ENCODE measurements at places on chromosomes 2 and 18.

- DNase-seq = no peak
Measured at GRCh38 chr2:217923007-217923686, 79.6 kb downstream of the TNS1 start.

GRCh38 chr2:118231759-118232158 is 143.5 kb downstream of the INSIG2 start:
- DNase-seq = no peak

DNA sequence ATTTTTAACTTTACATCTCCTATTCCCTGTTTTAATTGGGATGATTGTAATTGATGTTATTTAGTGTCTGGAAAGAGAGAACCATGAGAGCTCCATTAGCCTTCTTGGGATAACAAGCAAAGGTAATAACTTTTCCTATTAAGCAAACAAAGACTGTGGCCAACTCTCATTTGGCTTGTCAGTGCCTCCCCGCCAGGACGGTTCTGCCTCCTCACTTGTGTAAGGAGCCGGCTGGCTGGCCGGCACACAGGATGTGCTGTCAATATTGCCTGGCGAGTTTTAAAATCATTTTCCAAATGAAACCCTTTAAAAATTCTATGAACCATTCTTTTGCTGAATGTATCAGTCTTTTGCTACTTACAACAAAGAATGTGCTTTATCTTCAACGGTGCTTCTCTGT is 898.3 kb downstream of the CPS1 start:
- no peak for DNase-seq

GRCh38 chr2:238024986-238025385 is 35.8 kb upstream of the SCLY start:
- DNase-seq = no peak

DNA sequence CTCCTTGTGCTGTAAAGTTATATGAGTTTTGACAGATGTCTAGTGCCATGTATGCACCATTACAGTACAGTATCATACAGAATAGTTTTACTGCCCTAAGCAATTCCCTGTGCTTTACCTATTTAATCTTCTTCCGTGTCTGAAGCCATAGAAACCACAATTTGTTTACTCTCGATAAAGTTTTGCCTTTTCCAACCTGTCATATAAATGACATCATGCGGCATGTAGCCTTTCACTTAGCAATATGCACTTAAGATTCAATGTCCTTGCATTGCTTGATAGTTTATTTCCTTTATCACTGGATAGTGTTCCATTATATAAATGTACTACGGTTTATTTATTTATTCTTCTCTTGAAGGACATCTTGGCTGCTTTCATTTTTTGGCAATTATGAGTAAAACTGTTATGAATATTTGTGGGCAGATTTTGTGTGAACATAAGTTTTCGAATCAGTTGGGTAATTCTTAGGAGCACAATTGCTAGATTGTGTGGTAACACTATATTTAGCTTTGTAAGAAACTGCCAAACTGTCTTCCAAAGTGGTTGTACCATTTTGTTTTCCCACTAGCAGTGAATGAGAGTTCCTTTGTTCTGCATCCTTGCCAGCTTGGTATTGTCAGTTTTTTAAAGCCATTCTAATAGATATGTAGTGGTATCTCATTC is 136.8 kb upstream of the MAP3K20 start:
- no peak for DNase-seq

- no peak for DNase-seq
Measured at GRCh38 chr2:118498943-118499342, 348.5 kb downstream of the EN1 start.

DNA sequence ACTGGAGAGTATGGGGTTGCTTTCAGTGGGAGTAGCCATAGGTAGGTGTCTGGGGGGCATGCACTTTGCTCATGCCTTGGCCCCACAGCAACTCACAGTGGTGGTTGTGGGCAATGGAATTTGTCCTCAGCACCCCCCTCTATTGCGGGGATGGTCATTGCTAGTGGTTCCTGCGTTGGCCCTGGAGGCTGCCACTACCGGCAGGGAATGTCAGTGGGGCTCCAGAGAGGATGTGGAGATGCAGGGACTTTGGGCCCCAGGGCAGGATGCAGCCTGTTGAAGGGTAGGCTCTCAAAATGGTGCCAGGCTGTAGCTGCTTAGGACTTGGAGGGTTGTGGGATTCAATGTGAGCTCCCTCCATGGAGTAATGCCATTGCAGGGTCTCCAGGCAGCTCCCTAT is 125.0 kb downstream of the XRCC5 start:
- no peak for DNase-seq

DNA sequence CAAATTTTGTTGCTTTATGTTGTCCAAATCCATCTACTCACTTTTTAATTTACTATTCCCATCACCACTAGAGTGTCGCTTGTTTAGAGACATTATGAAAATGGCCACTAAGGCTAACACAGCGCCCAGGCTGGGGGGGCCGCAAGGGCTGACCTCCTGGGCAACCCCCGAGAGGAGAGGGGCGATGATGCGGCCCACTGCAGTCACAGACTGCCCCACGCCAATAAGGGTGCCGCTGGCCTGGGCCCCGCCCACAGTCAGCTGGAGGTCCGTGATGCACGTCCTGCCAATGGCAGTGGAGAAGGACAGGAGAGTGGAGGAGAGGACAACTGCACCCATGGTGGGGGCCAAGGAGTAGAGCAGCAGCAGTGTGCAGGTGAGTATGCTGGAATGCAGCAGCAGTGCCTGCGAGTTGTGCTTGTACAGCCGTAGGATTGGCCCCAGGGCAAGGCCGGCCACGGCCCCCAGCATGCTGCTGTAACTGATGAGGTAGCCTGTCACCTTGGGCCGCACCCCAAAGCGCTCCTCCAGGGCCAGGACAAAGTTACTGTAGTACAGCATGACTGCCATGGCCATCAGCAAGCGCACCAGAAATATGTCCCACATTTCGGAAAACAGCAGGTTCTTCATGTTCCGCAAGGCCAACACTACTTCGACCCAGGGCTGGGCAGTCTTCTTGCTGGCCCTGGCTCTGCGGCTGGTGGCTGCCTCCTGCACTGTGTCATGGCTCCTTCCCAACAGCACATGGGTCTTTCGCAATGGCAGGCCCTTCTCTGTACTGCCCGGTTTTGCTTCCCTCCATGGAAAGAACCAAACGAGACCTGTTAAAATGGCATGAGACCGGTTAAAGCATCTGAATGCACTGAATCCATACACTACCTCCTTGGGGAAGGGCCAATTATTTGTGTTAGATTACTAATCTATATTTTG is 43.2 kb upstream of the TMEM182 start:
- no peak for DNase-seq

DNA sequence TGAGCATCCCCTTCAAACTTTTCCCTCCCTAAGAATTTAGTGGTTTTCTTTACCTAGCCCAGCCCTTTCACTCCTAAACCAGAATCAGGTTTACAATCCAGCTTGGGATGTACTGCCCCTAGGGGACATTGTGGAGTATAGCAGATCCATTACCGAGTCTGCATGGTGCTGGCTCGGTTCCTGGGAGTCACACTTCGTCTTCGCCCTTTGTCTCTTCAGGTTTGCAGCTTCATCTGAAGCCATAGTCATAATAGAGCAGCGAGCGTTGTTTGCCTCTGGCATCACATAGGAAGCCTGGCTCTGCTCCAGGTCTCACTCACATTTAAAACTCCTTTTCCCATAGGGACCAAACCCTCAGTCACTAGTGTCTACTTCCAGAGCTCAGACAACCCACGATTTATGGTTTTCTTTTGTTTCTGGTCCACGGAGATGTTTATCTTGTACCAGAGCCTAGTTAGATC is 16.8 kb upstream of the LYPD6 start:
- DNase-seq = no peak

DNA sequence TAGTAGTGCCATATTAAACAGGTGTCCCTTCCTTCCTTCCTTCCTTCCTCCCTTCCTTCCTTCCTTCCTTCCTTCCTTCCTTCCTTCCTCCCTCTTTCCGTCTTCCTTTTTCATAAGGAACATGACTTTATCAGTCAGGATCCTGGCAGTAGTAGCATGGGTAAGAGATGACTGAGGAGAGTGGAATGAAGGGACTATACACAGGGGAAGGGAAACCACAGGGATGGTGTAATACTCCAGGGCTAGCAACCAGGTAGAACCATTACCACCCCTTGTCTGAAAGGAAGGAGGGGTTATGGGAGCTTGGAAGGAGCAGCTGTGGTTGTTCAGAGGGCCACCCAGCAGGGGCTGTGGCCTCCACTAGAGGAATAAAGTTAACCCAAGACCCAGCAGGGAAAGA is 23.2 kb upstream of the KDM3A start:
- no peak for DNase-seq

- no peak for DNase-seq
Measured at GRCh38 chr2:56337342-56337741, 153.6 kb downstream of the CCDC85A start.

DNA sequence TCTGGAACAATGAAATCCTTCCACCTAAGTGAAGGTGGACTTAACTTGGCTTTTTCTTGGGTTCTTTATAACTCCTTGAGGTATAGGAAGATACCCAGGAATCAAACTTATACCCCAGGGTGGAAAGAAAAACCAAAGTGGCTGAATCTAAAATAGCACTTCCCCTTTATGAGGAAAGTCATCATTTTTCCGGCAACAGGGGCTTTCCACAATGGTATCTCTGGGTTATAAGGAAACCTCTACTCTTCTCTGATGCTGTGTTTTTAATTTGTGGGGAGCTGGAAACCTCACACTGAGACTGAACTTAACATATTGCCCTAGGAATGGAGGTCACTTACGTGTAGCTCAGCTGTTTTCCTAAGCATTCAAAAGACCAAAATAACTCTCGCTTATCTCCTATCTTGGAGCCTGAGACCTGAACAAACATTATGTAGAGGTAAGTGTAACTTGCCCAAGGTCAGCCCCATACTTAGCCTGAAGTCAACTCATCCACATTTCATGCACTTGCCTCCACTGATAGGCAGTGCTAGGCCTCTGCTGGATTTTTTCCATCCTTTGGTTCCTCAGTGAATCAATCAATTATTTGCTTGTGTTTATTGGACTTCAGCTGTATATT is 117.9 kb downstream of the SETBP1 start:
- no peak for DNase-seq

DNA sequence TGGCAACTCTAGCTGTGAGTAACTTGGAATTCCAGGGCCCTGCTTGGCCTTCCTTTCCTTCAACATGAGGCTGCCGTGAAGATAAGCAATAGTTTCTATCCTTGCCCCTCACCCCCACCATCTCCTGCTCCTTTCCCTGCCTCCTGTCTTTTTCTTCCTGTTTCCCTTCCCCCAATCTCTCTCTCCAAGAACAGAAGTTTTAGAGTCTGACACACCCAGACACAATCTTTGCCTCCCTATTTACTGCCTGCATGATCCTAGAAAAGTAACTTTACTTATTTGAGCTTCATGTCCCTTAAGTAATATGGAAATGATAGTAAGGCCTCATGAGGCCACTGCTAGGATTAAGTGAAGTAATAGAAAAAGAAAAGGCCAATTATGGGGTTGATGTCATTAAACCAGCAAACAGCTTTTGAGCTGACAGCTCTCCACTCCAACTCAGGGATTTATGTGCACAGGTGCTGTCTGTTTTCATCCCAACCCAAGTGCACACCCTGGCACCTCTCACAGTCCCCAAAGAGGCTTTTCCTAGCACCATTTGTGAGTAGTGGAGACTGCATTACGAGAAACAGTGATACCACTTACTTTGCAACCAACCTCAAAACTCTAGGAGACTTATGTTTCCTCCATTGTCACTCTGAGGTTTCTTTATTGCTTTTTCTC is 123.7 kb upstream of the SIX3 start:
- no peak for DNase-seq

DNA sequence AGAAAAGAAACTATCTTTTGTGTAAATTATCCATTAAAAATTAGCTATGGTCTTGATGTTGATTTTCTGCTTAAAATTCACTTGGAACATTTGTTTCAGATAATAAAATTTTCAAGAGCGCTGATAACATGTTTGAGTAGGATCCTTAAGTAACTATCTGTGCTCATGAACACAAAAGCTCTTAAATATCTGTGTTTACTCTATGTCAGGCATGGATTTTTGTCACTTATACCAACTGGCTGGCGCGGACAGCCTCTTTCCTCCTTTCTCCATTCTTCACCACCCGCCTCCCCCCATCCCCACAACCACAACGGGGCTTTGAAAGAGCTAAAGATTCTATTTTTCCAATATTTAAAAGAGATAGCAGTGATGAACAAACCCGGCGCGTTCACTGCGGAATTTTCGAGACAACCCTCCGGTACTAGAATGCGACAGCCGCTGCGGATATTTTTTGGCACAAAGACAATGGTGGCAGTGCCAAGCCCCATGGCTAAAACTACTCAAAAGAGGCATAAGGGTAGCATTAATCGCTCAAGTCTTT is 181.5 kb downstream of the TCF4 start:
- no peak for DNase-seq

GRCh38 chr2:102147935-102148334 is 5.4 kb downstream of the IL1R1 start:
- no peak for DNase-seq
